ENCODE measurements at places on chromosomes 1 and 21.

- no peak for DNase-seq
Observed at GRCh38 chr1:223453902-223454301, 60.7 kb downstream of the CCDC185 start.

DNA sequence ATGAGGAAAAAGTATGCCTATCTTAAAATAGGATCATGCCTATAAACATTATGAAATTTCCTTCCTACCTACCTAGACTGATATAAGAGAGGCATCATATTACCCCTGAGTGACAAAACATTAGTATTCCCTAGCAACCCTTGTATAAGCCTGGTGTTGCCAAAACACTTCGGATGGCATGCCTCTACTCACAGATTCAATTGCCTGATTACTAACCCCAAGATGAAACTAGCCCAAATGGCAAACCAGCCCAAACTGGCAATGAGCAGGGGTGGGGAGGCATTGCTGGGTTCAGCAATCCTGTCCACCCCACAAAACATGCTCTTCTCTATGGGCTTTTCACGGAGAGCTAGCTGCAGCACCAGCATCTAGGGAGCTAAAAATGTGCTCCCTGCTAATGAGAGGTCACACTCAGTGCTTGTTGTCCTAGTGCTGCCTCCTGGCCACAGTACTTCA is 13.9 kb downstream of the PALMD start:
- no peak for DNase-seq

DNA sequence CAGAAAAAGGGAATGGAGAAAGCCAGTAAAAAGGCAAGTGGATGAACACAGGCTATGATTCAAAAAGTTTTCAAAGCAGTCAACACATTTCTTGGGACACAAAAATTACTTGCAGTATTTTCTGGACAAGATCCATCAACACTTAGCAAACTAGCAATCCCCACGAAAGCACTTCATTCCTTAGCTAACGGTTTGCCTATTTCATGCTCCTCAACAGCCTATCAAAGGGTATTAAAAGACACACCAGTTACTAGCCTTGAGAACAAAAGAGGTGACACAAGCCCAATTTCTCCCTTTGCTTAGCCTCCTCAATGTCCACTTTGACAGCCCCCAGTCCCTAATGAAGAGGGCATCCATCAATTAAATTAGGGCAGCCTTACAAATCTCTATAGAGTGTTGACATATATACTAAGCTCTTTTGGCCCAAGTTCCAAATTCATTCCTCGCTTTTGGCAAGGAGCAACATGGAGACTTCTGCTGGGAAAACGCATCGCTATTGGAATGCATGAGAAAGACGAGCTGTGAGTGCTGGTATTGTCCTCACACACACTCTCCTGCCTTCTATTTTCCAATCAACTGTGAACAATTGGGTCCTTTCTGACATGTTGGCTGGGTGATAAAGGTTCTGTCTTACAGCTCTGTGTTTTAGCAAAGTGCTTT is 180.0 kb downstream of the TNR start:
- no peak for DNase-seq

- no peak for DNase-seq
Observed at GRCh38 chr1:26191739-26192138, 1.3 kb downstream of the CATSPER4 start.

DNA sequence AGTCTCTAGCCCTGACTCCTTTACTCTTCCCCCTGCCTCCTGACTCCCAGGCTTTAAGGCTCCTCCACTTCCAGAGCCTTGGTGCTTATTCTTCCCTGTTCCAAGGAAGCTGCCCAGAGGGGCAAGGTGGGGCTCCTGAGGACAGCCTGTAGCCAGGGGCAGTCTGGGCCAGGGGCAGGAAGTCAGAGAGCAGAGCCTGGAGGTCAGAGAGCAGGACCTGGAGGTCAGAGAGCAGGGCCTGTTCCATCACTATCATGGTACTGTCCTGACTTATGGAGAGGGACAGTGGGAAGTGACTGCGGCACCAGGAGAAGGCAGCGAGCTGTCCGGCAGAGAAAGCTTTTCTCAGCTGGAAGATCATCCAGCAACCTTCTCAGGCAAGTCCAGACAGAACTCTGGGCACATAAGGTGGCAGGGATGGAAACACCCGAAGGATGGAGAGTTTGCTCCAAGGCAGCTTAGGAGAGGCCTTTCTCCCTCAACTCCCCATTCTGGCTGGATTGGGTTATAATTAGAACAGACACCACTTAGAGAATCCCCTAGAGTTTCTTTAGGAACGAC is 25.0 kb downstream of the PLXNA2 start:
- no peak for DNase-seq

- DNase-seq = no peak
Observed at GRCh38 chr1:197178998-197179397, 32.5 kb upstream of the ASPM start.

GRCh38 chr1:11729498-11730428 is 6.2 kb upstream of the AGTRAP start:
- no peak for DNase-seq

Measured in CD4-positive, alpha-beta T cell treated with Interleukin-12 subunit alpha and Interleukin-12 subunit beta, for 1 hour (primary cell).